ENCODE measurements at places on chromosomes 2 and 18.

GRCh38 chr2:145854039-145854755 lies 1334.3 kb upstream of the ZEB2 start:
- no peaks in the 10 kb centered on the region for H3K36me3 ChIP-seq
- H3K4me1 ChIP-seq, result peaks cover 31% of the 10 kb centered on the region
- no peak overlapping the region for H3K27ac ChIP-seq
- DNase-seq, result no peak
- H3K4me3 ChIP-seq, result no peak overlapping the region

- peaks cover 46% of the 10 kb centered on the region for H3K4me1 ChIP-seq
- no peak overlapping the region for H3K27ac ChIP-seq
- H3K4me3 ChIP-seq, result no peak overlapping the region
- peaks cover 60% of the 10 kb centered on the region for H3K27me3 ChIP-seq
- peaks cover 17% of the 10 kb centered on the region for H3K36me3 ChIP-seq
- DNase-seq, result no peak
Observed at GRCh38 chr2:121004359-121004758, 268.7 kb downstream of the GLI2 start.

- H3K4me3 ChIP-seq, result no peak overlapping the region
- peaks cover 5% of the 10 kb centered on the region for H3K4me1 ChIP-seq
- no peak overlapping the region for H3K27ac ChIP-seq
- no peak for DNase-seq
- H3K36me3 ChIP-seq, result no peaks in the 10 kb centered on the region
- H3K27me3 ChIP-seq, result peaks cover 6% of the 10 kb centered on the region
Observed at GRCh38 chr2:227862741-227863588, 8.5 kb upstream of the DAW1 start.

GRCh38 chr2:49796266-49796665 lies 642.0 kb upstream of the FSHR start:
- H3K4me1 ChIP-seq, result no peaks in the 10 kb centered on the region
- no peaks in the 10 kb centered on the region for H3K27me3 ChIP-seq
- H3K4me3 ChIP-seq, result no peak overlapping the region
- H3K27ac ChIP-seq, result no peak overlapping the region
- no peak for DNase-seq
- no peaks in the 10 kb centered on the region for H3K36me3 ChIP-seq

DNA sequence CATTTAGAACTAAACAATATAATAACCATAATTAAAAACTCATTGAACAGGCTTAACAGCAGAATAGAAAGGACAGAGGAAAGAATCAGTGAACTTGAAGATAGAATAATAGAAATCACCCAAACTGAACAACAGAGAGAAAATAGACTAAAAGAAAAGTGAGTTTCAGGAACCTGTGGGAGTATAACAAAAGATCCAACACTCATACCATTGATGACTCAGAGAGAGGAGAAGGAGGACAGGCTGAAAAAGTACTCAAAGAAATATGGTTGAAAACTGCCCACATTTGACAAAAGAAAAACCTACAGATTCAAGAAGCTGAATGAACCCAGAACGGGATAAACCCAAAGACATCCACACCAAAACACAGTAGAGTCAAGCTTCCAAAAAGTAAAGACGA lies 54.2 kb upstream of the FMNL2 start:
- no peak overlapping the region for H3K4me3 ChIP-seq
- H3K4me1 ChIP-seq, result peaks cover 28% of the 10 kb centered on the region
- peaks cover 2% of the 10 kb centered on the region for H3K27me3 ChIP-seq
- no peak for DNase-seq
- no peak overlapping the region for H3K27ac ChIP-seq

DNA sequence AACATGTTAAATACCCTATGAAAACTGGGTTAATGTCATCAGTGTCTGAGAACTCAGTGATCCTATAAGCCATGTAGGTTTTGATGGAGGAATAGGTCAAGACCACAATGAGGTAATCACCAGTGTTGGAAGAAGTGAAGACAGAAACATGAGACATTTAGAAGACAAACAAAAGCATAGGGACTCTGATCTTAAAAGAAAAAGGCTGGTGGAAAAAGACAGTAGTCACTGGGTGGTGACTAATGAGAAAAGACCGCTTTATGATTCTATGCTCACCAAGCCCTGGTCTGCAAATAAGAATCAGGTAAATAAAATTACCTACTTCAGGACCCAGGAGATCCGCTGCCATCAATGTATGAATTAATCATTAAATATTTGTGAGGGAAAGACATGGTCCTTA lies 271.9 kb downstream of the GPD2 start:
- no peaks in the 10 kb centered on the region for H3K27me3 ChIP-seq
- no peak overlapping the region for H3K27ac ChIP-seq
- no peaks in the 10 kb centered on the region for H3K36me3 ChIP-seq
- no peak for DNase-seq
- no peaks in the 10 kb centered on the region for H3K4me1 ChIP-seq

Data from nephron progenitor cell (in vitro differentiated cells).